Stimulated activated CD4-positive, alpha-beta T cell treated with anti-CD3 and anti-CD28 coated beads, Interleukin-1b, Interleukin-23, amount 100 ng/mL, for 24 hours (primary cell): ENCODE measurements at places on chromosomes 16 and 17.

DNA sequence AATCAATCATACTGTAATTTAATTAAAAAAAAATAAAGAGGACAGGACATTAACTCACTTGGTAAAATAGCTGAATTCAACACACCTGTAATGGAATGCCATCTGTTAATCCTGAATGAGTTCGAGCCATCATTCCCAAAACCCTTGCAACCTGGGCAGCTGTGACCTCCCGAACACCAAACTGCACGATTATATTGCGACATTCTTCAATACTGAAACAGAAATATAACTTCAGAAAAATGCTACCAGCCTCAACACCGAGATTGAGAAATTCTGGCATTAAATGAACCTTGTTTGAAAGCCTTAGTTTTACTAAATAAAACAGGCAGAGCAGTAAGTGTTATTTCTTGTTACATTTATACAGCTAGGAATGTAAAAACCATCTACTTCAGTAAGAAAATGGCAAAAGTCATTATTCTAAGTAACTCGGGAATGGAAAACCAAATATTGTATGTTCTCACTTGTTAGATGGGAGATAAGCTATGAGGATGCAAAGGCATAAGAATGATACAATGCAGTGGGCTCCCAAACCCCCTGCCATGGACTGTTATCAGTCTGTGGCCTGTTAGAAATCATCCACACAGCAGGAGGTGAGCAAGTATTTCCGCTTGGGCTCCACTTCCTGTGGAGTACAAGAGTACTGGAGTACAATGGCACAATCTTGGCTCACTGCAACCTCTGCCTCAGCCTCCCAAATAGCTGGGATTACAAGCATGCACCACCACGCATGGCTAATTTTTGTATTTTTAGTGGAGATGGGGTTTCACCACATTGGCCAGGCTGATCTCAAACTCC is 46.5 kb downstream of the CNOT1 start:
- no peak for DNase-seq

GRCh38 chr16:19094542-19095365 is 19.0 kb upstream of the ITPRIPL2 start:
- no peak for DNase-seq

DNA sequence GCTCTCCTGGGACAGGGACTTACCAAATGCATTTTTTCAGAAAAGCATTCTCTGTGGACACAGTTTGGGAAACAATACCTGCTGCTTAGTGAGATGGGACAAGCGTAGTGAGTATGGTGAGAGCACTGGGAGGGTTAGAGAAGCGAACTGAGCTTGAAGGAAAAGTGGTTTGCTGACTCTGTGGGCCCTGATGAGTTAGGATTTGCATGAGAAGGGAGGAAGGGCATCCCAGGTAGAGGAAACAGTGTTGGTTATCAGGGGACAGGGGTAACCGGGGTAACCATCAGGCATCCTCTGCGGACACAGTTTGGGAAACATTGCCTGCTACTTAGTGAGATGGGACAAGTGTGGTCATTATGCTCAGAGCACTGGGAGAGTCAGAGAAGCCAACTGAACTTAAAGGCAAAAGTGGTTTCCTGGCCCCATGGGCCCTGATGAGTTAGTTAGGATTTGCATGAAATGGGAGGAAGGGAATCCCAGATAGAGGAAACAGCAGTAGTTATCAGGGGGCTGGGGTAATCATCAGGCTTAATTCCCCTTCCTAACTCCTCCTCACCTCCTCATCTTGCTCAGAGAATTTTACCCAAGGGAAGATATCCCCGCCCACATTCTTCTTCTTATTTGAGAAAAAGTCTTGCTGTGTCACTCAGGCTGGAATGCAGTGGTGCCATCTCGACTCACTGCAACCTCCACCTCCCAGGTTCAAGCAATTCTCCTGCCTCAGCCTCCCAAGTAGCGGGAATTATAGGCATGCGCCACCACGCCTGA is 319.3 kb downstream of the RBFOX1 start:
- no peak for DNase-seq

DNA sequence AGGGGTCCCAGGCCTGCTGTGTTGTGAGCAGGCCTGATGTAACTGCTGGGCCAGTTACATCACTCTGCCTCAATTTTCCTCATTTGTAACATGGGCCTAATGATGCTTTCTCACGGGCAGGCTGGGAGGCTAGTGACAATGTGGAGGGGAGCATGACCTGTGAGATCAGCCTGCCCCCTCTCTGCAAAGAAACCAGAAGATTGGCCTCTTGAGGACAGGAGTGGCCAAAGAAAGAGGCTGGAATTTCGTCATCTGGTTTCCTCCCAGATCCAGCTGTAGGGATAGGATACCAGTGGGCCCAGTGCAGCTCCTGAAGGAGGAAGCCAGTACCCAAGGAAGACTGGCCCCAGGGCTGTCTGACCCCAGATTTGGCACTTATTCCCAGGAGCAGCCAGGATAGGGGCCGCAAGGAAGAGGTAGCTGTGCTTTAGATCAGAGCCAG is 615 bp upstream of the SREBF1 start:
- no peak for DNase-seq

GRCh38 chr17:75927286-75927922 is 13.4 kb downstream of the FBF1 start:
- no peak for DNase-seq

DNA sequence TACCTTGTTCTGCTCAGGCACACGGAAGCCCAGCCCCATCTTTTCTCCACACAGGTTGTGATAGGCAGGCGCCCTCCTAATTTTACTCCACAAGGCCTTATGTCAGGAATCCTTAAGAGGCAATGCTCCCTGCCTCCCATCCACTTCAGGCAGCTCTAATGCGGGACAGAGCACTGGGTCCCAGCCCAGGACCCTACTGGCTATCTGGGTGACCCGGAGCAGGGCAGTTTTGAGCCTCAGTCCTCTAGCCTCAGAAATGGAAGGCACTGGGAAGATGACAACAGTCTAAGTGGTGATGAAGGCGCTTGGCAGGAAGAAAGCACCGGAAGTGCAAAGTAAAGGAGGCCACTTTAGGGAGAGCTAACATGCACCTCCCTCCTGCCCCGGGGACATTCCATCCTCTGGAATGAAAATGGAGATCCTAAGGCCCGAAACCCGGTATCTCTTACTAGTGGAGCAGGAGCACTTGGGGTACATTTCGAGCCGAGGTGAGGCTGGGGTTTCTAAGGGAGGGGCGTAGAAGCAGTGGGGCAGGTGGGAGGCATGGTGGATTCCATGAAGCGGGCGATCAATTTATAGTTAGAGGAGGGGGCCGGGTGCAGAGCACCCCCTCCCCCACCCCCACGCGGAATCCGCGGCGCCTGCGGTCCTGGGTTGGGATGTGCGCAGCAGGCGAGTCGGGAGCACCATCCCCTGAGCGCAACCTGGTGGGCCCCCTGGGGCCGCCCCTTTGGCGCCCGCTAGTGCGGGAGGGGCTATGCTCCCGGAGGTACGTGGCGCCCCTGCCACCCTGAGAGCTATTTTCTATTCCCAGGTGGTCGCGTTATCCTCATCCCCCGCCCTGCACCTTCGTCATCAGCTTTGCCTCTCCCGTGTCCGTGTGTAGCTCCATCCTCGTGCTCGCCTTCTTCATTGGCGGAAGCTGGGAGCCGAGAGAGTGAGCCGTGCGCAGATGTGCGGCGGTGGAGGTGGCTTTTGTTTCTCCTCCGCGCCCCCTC is 4.9 kb downstream of the MT1F start:
- DNase-seq: no peak

DNA sequence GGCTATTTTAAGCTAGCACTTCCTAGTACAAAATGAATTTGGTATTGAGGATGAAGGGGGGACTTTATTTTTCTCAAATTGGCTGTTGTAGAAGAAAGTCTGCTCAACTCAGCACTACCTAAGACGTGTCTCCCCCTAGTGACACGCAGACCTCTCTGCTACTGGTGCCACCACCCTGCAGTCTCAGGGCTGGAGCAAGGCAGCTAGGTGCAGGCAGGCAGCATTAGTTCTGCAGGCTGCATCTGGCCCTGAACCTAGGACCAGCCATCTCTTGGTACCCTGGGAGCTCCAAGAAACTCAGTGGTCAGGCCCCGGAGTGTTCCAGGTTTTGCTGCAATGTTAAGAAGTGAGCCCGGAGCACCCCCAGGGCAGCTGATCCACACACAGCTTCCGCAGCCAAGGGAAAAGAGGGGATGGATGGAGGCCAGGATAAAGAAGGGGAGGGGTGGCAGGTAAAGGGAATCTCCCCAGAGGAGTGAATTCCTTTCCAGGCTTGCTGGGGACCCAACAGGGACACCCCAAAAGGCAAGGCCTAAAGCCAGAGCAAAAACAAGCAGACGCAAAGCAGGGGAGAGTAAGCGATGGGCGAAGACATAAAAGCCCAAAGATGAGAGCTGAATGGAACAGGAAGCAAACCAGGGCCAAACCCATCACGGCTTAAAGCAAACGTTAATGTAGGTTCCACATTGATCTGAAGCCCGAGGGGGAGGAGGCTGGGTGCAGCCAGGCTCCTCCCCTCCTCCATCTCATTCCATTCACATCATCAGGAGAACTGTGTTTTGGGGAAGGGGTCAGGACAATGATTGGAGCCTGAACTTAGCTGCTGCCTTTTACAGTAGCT is 200.5 kb downstream of the ZFHX3 start:
- no peak for DNase-seq

DNA sequence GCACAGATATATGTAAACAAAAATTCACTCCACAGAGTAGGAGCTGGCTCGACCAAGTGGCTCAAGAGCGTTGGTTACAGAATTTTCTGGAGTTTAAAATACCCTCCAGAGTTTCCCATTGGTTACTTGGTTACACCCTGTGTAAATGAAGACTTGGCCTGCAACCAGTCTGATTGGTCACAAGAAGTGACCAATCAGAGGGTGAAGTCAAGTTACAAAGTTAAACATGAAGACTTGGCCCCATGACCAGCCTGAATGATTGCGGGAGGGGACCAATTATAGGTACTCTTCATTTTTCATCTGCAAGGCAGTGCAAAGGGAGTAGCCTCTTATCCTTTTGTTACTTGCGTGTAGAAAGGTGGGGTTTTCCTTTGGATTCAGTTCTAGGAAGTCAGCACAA is 121.3 kb upstream of the SALL1 start:
- DNase-seq: no peak

DNA sequence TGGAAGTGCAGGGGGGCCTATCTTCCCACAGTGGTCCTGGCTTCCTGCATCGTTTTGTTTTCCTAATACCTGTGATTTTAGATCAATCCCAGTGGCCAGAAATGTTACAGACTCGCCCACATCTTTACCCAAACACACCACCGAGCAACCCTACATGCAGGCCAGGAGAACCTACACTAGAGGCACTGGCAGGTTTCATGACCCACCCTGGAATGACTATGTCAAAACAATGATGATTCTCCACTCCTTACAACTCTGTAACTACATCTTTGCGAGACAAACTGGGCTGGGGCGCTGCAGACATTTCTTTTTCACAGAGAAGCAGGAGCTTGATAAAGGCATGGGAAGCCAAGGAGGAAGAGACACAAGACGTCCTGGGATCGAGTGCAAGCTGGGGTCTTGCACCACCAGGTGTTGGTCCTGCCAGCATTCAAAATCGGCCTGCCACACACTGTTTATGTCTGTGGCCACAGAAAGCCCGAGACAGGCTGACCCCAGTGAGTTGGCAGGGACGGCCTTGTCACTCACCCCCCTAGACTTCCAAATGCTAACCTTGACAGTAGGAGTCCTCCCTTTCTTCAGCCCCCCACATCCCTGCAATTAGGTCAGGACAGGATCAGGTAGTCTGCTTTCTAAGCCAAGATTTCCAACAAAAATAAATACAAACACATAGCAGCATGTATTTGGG is 32.5 kb downstream of the UBE2O start:
- DNase-seq: no peak

- DNase-seq: no peak
These were observed 128.3 kb upstream of the MYOCD start for GRCh38 chr17:12537436-12537835.

GRCh38 chr16:23642246-23642774 is 1.0 kb downstream of the DCTN5 start:
- no peak for DNase-seq

- DNase-seq: no peak
These were observed 670.0 kb downstream of the TOX3 start for GRCh38 chr16:51876934-51877333.

- DNase-seq: no peak
These were observed 20.5 kb upstream of the ERN1 start for GRCh38 chr17:64150237-64151015.

DNA sequence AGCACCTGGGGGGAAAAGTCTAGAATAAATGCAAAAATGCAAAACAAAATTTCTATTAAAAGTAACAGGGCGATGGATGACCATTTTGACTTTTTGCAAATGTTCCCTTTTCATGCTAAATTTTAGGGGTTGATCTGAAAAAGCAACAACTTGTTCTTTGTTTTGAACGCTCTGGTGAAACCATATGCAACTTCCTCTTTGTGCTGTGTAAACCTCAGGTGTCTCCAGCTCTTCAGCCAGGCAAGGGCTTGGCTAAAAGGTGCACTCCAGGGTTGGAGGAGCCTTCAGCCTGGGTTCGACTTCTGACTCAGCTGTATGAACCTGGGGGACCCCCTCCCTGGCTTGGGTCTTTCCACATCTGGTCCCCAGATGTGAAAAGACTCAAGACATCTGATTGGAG is 9.5 kb downstream of the IRF8 start:
- DNase-seq: no peak

- DNase-seq: no peak
These were observed 3.9 kb downstream of the VPS35L start for GRCh38 chr16:19559242-19559910.

DNA sequence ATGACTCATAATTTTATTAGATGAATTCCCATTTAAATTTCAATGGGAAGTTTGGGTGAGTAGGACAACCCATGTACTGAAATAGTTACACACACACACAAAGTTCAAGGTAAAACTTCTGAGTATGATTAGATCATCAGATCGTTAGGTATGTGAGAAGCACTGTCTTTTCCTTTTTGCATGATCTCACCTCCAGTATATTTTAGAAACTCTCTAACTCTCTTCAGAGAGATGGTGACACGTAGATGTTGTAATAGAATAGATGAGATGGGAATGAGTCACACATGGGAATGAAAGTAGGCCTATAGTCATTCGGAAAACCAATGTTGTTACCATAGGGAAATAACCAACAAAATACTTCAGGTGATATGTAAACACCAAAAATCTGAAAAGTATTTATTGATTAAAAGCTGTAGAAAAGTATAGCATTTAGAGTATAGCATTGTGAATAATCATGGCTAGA is 22.2 kb downstream of the KRT23 start:
- DNase-seq: no peak

DNA sequence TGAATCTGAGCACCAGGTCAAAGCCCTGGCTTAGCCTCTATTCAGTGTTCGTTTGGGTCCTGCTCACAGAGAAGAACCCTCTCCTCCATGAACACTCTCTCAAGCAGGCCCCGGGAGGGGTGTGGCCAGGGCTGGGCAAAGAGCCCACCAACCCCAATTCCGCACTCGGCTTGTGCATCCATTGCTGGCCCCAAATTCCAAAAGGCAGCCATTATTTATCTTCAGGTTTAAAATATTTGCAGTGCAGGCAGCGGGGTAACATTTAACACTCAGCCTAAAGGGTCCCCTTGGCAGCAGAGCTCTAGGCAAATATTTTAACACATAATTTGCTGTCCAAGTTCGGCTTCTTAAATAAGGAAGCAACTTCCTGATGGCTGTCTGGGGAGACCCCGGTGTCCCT is 115.7 kb downstream of the ZNF423 start:
- DNase-seq: no peak

GRCh38 chr17:70901870-70902269 is 732.5 kb downstream of the KCNJ2 start:
- no peak for DNase-seq
